Stimulated activated CD8-positive, alpha-beta memory T cell treated with anti-CD3 and anti-CD28 coated beads, Interleukin-4, amount 100 ng/mL, for 4 hours (primary cell): ENCODE measurements at places on chromosomes 6 and 20.

DNA sequence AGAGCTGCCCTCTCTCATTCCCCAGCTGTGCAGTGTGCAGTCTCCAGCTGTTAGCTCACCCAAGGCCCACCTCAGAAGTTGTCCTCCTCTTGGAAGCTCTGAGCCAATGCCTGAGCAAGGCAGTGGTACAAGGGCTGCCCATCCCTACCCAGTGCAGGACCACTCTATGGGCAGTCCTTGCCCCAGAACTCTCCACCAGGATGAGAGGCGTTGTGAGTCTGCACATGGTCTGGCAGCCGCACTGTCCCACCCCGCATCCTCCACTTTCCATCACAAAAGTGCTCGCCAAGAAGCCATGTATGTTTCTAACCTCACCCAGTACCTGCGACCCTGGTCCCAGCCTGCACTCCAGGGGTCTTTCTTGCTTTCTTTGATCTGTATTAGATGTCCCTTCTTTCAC is 175.1 kb upstream of the PMEPA1 start:
- DNase-seq = no peak

- no peak for DNase-seq
Observed at GRCh38 chr6:42257614-42258013, 40.0 kb upstream of the MRPS10 start.

DNA sequence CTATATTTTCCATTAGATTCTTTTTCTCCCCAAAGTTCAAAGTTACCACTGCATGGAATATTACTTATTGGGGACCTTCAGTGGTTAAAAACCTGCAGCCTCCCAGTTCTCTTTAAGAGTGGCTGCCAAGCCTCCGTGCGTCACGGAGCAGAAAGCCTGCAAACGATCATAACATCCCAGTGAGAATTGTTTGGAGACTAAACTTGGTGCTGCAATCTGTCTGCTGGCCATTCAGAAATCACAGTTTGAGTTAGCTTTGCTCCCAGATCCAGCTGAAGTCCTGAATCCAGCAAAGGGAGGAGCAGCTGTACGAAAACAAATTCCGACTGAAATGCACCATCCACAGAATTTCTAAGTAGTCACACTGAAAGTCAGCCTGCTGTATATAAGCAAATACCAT is 213.5 kb upstream of the PDE10A start:
- no peak for DNase-seq

GRCh38 chr6:131635384-131636340 is 1.4 kb upstream of the ENPP3 start:
- DNase-seq = no peak

- no peak for DNase-seq
Observed at GRCh38 chr6:28764014-28764723, 159.6 kb downstream of the TRIM27 start.
